Stimulated activated CD4-positive, alpha-beta T cell treated with anti-CD3 and anti-CD28 coated beads, Interleukin-1b, Interleukin-23, amount 100 ng/mL, for 24 hours (primary cell): ENCODE measurements at places on chromosomes 6 and 20.

GRCh38 chr6:37985355-37985754, 165.8 kb downstream of the ZFAND3 start:
- DNase-seq = no peak

- DNase-seq = no peak
These were observed 55.7 kb upstream of the FERMT1 start for GRCh38 chr20:6178537-6178936.

GRCh38 chr6:11069760-11070159, 23.9 kb upstream of the SMIM13 start:
- DNase-seq = no peak

- DNase-seq = no peak
These were observed 81.0 kb downstream of the TMEM170B start for GRCh38 chr6:11618533-11618932.

DNA sequence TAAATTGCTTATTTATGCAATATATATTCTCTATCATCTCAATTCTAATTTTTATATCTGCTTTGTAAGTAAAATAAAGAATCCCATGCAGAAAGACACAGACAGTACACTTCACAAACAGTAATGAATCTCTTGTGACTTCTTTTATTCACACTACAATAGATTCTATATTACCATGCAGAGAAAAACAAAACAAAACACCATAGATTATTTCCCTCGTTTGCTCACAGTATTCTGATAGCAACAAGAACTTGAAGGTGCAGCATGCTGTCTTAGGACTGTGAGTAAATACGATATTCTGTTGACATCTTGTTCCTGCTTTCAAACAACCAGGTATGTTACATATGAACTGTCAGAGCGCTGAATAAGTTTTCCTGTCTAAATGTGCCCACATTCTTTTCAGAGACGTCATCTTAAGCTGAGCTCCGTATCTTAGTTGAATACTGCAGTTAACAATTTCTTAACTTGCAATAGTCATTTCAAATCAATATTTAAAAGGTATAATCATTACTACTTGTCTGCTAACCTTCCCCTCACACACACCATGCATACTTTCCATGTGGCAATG, 140.1 kb downstream of the BTBD9 start:
- DNase-seq = no peak
